ENCODE measurements at places on chromosomes 2 and 18. TPM values are rescaled to one million over a fixed set of nuclear protein-coding genes. Genes with fewer than 3 reads are reported as not detected.

- peaks cover 28% of the 10 kb centered on the region for H3K36me3 ChIP-seq
- H3K4me3 ChIP-seq: no peak overlapping the region
- no peaks in the 10 kb centered on the region for H3K27me3 ChIP-seq
- no peaks in the 10 kb centered on the region for H3K4me1 ChIP-seq
Measured at GRCh38 chr18:49241852-49242251, 218.6 kb downstream of the DYM start.

DNA sequence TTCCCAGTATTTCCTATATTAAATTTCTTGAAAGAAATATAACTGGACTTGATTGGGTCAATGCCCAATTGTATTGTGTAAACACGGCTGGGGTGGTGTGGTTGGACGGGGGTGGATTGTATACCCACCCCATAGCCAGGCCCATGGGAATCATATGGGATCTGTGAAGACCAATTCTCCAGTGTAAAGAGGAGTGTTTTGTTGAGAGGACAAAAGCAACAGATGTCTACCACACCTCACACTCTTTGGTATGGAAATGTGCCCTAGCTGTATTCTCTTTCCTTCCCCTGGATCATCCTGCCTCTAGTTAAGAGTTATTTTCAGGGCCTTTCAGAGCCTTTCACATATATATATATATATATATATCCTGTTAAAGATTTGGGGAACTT lies 57.5 kb upstream of the TGIF1 start:
- no peaks in the 10 kb centered on the region for H3K27me3 ChIP-seq
- no peak for DNase-seq
- H3K27ac ChIP-seq: no peak overlapping the region
- H3K4me1 ChIP-seq: no peaks in the 10 kb centered on the region
- H3K4me3 ChIP-seq: no peak overlapping the region

- no peaks in the 10 kb centered on the region for H3K27me3 ChIP-seq
- H3K27ac ChIP-seq: no peak overlapping the region
- DNase-seq: no peak
- peaks cover 2% of the 10 kb centered on the region for H3K4me1 ChIP-seq
- no peak overlapping the region for H3K4me3 ChIP-seq
Measured at GRCh38 chr2:119468154-119468955, 36.7 kb downstream of the TMEM37 start.

DNA sequence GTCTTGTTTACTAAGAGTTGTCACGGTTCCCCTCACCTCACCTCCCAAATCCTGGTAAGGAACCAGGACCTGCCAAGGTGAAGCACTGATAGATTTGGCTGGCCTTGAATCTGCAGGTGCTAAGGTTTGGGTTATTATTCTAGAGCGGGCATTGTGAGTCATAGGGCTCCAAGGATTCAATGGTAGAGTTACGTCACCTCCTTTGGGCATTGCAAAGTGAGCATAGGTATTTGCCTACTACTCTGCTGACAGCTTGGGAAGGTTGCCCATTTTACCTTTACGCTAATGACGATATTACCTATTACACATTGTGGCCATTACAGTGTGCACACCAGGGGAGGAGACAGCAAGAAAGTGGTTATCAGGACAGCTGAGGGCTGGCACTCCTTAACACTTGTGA lies 59.3 kb downstream of the SETBP1 start:
- no peak overlapping the region for H3K27ac ChIP-seq
- DNase-seq: no peak
- H3K4me1 ChIP-seq: no peaks in the 10 kb centered on the region
- no peak overlapping the region for H3K4me3 ChIP-seq
- no peaks in the 10 kb centered on the region for H3K36me3 ChIP-seq

DNA sequence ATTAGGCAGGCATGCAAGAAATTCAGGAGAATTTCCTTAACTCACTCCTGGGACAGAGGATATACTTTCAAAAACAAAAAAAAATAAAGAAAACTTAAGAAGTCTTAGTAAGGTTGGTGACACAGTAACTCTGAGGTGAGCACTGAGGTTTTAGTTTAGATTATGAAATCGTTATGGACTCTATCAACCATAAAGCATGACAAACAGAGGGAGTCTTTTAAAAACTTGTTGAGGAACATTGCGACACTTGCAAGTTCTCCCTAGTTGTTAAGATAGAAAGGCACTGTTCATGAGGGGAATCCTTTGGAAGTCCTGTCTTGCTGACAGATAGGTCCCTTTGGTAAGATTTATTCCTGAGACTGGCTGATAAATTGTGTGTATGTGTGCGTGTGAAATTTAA lies 194.3 kb upstream of the ERBB4 start:
- H3K4me3 ChIP-seq: no peak overlapping the region
- H3K27ac ChIP-seq: no peak overlapping the region
- no peaks in the 10 kb centered on the region for H3K36me3 ChIP-seq
- H3K4me1 ChIP-seq: peaks cover 11% of the 10 kb centered on the region
- DNase-seq: no peak
- no peaks in the 10 kb centered on the region for H3K27me3 ChIP-seq

ADAM23 gene
- 1.3 TPM for total RNA-seq
